ENCODE measurements at places on chromosomes 13 and 19.

DNA sequence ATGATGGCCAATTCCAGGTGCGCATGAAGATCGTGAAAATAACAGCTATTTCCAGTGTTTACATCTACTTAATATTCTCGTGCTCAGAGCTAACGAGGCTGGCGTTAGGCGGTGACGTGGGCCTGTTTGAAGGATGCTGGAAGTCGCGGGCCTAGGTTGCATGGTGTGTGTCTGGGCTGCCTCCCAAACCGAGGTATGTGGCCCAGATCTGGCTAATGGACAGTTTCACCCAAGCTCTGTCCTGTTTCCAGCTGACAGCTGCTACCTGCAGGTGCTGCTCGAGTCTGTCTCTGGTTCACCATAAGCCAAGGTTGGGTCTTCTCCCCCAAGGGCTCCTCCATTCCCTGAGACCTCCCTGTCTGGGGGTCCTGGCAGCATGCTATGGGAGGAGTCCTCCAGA lies 40.5 kb upstream of the KCTD15 start:
- DNase-seq: no peak

DNA sequence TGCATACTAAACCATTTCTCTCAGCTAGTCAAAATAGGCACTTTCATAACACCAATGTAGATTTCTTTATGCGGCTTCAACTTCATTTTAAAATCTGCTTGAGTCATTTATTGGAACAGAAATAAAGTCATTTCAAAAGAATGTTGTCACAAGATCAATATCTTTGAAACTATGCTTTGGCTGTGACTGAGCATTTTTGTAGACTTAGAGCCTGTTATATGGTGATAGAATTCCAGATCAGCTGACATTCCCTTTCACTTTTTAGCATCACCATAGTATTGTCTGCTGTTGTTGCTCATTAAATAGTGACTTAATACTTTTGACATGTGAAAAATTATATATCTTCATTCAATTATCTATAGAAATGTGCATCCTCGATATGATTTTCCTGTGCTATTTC lies 279.2 kb upstream of the PRR20A start:
- DNase-seq: no peak

- DNase-seq: no peak
Measured at GRCh38 chr13:34037636-34038540, 219.9 kb downstream of the RFC3 start.

DNA sequence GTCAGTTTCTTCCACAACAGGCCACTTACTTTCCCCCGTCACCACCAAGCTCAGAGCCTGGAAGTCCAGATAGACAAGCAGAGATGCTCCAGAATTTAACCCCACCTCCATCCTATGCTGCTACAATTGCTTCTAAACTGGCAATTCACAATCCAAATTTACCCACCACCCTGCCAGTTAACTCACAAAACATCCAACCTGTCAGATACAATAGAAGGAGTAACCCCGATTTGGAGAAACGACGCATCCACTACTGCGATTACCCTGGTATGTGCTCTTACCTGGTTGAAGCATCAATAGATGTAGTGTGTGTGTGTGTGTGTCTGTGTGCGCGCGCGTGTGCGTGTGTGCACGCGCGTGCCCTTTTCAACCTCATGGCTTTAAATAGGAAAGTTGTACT lies 3.7 kb downstream of the KLF5 start:
- DNase-seq: no peak

DNA sequence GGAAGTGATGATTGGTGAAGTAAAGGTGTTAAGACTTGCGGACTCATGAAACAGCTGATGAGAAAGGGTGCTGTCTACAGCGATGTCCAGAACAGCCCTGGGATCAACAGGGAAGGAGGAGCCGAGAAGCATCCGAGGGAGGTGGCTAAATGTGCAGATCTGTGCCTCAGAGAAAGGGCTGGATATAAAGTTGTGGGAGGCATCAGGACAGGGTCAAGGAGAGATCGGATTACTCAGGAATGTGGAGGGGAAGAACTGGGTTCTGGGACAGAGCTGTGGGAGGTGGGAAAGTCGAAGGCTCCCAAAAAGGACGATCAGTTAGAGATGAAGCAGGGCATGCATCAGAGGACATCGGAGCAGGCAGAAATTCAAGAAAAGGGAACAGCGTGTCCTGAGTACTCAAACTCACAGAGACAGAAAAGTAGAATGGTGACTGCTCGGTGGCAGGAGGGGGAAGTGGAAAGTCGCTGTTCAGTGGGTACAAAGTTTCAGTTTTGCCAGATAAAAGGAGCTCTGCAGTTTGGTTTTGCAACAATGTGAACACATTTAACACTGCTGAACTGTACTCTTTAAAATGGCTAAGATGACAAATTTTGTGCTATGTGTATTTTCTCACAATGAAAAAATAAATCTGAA lies 1.9 kb downstream of the SIGLEC14 start:
- DNase-seq: no peak

GRCh38 chr13:80379245-80379644 lies 38.3 kb upstream of the SPRY2 start:
- DNase-seq: no peak

DNA sequence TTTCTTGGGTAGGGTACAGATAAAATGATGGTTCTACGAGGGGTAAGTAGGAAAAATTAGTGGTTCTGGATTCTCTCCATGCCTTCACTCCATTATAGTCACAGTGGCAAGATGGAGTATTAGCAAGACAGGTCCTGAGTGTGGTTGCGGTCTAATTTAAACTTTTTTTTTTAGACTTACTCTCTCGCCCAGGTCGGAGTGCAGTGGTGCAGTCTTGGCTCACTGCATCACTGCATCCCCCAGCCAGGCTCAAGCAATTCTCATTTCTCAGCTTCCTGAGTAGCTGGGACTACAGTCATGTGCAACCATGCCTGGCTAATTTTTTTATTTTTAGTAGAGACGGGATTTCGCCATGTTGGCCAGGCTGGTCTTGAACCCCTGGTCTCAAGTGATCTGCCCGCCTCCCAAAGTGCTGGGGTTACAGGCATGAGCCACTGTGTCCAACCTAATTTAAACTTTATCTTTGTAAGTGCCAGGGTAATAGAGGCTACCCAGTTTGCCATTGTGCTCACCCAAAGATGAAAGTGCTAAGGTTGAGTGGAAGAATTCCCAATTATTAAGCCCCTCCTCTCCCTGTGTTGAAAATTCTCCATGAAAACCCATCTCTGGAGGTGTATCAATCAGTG lies 135.6 kb downstream of the TM9SF2 start:
- DNase-seq: no peak

GRCh38 chr19:18418029-18418482 lies 1.1 kb upstream of the SSBP4 start:
- peak; percentile 61 for DNase-seq

GRCh38 chr13:107681600-107681999 lies 533.7 kb downstream of the LIG4 start:
- DNase-seq: no peak

DNA sequence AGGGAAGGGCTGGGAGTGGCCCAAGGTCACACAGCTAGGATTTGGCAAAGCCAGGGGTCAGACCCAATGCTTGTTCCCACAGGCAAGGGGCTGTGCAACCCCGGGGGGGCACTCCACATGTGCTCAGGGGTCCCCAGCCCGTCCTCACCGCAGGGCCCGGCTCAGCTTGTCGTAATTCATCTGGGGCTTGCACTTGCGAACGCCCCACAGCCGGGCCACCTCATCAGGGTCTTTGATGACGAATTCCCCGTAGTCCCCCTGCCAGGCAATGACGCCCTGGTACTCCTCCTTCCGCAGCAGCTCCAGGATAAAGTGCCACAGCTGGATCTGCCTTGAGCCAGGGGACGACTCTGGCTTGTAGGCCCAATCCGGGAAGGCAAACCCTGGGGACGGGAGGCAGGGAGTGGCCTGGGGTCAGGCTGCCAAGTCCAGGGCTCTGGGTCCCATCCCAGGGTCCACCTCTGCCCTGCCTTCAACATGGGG lies 4.7 kb downstream of the ERF start:
- no peak for DNase-seq

DNA sequence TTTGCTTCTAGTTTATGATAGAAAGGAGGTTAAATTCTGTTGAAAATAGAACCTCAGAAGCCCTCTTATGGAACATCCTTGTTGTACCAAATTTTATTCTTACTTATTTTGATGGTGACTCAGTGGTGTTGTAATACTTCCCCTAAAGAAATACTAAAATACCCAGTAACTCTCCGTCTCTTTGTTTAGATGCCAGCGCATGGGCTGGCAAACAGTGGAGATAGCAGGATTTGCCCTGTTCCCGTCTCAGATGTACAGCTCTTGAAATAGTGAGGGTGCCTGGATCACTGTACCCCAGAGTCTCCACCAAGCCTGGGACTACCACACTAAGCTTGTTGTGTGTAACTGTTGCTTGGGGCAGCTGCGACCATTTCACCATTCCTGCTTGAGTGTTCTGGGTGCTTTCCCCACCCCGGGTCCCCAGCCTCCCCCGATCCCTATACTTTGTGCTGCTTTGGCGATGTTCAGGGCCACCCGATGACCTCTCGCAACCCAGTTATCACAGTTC lies 67.0 kb upstream of the TEX29 start:
- DNase-seq: no peak

DNA sequence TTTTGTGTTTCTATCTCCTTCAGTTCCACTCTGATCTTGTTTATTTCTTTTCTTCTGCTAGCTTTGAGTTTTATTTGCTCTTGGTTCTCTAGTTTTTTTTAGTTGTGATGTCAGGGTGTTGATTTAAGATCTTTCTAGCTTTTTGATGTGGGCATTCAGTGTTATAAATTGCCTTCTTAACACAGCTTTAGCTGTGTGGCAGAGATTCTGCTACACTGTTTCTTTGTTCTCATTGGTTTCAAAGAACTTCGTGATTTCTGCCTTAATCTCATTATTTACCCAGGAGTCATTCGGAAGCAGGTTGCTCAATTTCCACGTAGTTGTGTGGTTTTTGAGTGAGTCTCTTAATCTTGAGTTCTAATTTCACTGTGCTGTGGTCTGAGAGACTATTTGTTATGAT lies 251.7 kb upstream of the HTR2A start:
- DNase-seq: no peak

- DNase-seq: no peak
Measured at GRCh38 chr13:111954661-111955411, 112.1 kb upstream of the SOX1 start.

- no peak for DNase-seq
Measured at GRCh38 chr19:32876236-32876918, 6.8 kb upstream of the SLC7A9 start.

- no peak for DNase-seq
Measured at GRCh38 chr13:113451951-113452421, 1.3 kb downstream of the ADPRHL1 start.

- DNase-seq: no peak
Measured at GRCh38 chr13:32796754-32797153, 210.5 kb downstream of the PDS5B start.

- peak; percentile 76 for DNase-seq
Measured at GRCh38 chr19:12965017-12965811, 4.2 kb upstream of the DAND5 start.

DNA sequence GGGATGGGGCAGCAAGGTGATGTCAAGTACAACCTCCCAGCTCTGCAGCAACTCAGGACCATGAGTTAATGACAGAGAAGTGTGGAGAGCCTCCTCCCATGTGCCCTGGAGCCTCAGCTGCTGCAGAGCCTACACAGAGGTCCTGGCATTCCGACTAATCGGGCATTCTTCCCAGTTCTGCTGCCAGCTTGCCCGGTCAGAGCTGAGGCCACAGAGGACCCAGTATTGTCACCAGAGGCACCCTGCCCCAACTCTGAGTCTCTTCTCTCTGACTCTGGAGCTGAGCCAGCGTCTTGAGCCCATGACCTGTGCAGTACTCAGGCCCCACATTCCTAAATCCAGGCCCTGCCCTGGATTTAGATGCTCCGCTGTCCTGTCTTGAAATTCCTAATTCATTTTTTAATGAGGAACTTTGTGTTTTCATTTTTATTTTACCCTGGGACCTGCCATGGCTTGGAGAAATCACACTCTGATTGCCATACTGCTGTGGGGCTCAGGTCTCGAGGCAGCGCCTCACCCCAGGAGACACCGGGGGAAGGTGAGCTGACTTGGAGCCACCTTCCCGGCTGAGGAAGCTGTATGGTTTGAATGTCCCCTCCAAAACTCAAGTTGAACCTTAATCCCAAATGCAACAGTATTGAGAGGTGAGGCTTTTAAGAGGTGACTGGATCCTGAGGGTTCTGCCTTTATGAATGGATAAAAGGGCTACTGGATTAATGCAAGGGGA lies 144.9 kb upstream of the ZNF507 start:
- DNase-seq: no peak

GRCh38 chr19:36392916-36393673 lies 14.1 kb upstream of the ZFP14 start:
- DNase-seq: no peak

DNA sequence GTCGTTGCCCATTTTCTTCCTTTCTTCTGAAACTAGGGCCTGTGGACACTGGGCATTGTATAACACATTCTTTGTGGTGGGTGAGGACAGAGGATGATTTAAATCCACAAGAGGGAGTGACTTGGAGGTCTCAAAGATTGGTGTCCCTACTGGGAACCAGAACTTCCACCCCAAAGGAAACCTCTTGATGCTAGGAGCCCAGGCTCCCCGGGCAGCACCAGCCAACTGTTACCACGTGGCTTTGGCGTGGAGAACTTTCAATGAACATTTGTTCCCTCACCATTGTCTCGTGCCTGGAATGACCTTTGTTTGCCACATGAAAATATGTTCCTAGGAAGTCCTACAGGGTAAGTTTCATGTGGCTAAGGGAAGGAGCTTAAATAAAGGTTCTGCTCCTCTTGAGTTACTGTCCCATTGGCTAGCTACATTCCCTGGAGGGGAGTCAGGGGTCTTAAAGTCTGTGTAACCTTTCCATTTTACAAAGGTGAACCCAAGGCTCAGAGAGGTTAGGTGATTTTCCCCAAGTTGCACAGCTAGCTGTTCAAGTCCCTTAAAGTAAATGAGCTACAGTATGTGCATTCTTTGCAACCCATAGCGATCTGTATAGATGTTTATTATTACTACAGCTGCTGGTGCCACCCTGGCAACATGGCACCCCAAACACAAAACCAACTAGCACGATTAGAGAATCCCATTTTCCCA lies 5.0 kb upstream of the CDX2 start:
- DNase-seq: no peak

DNA sequence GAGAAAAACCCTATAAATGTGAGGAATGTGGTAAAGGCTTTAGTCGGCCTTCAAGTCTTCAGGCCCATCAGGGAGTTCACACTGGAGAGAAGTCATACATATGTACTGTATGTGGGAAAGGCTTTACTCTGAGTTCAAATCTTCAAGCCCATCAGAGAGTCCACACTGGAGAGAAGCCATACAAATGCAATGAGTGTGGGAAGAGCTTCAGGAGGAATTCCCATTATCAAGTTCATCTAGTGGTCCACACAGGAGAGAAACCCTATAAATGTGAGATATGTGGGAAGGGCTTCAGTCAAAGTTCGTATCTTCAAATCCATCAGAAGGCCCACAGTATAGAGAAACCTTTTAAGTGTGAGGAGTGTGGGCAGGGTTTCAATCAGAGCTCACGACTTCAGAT lies 11.7 kb downstream of the ZNF226 start:
- no peak for DNase-seq

- no peak for DNase-seq
Measured at GRCh38 chr19:46926170-46927071, 65.6 kb downstream of the ARHGAP35 start.
